ENCODE measurements at places on chromosomes 16 and 17. TPM values are rescaled to one million over a fixed set of nuclear protein-coding genes. Genes with fewer than 3 reads are reported as not detected.
A peak's percentile ranks its signal among the peaks of the same experiment; 100 is the strongest.

DNA sequence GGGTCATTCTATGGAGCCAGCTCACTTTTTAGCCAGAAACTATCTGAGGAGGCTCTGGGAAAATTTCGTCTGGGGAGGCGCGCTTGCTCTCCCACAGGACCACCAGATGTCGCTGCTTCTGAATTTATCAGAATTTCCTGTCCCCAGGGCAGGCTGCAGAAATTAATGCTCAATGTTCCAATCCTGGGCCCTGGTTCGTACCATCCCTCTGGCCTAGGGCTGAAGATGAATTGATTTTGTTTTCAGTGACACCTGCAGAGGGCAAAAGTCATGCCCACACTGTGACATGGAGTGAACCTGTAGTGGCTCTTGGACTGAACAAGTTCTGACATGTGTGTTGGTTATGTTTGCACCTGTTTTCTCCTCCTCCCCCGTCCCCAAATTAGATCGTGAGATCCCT is 482.6 kb downstream of the NPIPA7 start:
- H3K4me3 ChIP-seq, result no peak overlapping the region
- no peaks in the 10 kb centered on the region for H3K4me1 ChIP-seq
- peak; percentile 51 for DNase-seq
- peaks cover 10% of the 10 kb centered on the region for H3K27me3 ChIP-seq
- no peak overlapping the region for H3K27ac ChIP-seq

DNA sequence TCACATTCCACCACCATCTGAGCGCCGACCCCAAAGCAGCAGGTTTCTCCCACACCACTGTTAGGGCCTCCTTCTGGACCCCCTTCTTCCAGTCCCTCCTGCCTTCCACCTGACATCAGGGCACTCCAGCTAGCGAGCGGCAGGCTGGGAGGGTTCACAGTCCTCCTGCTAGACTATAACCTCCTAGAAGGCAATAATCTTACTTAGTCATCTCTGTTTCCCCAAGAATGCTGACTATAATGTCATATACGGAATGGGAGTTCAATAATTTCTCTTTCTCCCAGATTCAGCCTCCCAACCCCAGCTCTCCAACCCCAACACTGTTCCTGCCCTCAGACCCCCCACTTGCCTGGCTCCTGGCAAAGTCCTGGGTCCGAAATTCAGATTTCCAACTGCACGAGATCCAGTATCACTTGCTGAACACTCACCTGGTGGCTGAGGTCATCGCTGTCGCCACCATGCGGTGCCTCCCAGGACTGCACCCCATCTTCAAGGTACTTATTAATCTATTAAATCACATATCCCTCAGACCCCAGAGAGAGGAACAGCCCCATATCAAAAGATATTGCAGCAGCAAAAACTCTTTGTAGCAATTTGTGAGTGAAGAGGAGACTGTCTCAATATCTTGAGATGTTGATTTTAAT is 5.6 kb downstream of the ALOX12 start:
- H3K36me3 ChIP-seq, result peaks cover 19% of the 10 kb centered on the region
- peak; percentile 61 for DNase-seq
- no peak overlapping the region for H3K27ac ChIP-seq
- peaks cover 1% of the 10 kb centered on the region for H3K27me3 ChIP-seq

DNA sequence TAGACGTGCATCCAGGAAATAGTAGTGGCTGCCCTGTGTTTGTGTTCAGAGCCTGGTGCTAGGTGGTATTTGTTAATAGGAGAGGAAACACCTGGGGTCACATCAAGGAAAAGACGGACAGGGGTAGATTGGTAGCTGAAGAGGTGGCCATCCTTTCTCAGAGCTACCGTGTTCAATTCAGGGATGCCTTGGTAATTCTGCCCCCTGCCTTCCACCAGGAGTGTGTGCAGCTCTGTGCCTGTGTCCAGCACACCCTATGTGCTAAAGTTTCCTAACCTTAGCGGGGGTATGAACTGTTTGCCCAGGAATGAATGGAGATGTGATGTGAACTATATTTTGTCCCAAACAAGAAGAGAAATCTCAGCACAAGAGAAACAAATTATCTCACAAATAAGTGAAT is 174.1 kb upstream of the MPHOSPH6 start:
- no peak for DNase-seq
- H3K4me3 ChIP-seq, result no peak overlapping the region
- no peaks in the 10 kb centered on the region for H3K4me1 ChIP-seq
- H3K27ac ChIP-seq, result no peak overlapping the region

DNA sequence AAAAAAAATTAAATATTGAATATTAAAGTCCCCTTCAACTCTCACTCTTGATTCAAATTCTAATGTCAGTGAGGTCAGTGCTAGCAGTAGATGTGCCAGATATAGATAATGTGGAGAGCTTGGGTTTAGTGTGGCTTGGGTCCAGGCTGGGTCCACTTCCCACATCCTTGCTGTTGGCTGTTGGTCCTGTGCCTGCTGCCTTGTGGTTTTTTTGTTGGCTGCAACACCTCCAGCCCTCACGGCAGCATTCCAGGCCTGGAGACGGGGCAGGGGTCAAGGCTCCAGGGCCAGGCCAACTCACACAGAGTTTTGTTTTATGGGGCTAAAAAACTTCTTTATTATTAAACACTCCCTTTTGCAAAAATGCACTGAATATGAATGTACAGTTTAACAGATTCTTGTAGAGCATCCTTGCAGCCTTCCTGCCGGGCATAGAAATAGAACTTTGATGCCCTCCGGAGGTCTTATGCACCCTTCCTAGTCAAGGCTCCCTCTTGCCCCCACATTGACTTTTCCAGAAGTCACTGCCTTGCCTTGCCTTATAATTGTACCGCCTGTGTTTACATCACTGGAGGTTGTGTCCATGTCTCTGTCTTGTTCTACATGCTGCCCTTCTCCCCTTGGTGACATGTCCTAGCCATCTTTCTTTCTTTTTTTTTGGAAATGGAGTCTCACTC is 25.5 kb upstream of the MYO15B start:
- no peak overlapping the region for H3K27ac ChIP-seq
- H3K36me3 ChIP-seq, result no peaks in the 10 kb centered on the region
- no peaks in the 10 kb centered on the region for H3K4me1 ChIP-seq
- no peak overlapping the region for H3K4me3 ChIP-seq

DNA sequence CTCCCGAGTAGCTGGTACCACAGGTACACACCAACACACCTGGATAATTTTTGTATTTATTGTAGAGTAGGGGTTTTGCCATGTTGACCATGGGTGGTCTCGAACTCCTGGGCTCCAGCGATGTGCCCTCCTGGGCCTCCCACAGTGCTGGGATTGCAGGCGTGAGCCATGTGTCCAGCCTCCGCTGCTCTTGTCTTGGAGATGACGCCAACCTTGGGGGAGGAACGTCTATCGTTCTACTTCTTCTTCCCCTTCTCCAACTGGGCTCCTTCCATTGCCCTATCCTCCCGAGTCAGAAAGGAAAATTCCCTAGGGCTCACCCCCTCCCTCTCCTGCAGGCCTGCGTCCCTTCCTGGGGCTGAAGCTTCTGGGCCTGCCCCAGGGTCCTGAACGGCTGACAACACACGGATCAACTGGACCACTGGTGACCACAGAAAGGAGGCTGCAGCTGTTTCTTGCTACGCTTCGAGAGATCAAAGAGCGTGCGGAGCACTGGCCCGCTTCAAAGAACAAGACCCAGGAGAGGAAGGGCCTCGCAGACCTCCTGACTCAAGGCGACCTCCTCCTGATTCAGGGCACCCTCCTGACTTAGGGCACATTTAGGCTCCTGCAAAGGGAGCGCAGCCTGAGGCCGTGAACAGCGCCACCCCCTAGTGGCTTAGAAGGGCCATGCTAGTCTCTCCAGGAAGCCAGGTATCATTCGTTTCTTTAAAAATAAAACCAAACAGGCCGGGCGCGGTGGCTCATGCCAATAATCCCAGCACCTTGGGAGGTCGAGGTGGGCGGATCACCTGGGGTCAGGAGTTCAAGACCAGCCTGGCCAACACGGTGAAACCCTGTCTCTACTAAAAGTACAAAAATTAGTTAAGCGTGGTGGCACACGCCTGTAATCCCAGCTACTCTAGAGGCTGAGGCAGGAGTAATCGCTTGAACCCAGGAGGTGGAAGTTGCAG is 48.5 kb upstream of the HELZ start:
- H3K4me1 ChIP-seq, result no peaks in the 10 kb centered on the region
- DNase-seq, result peak; percentile 71
- H3K4me3 ChIP-seq, result peak overlapping the region; percentile 57

- peaks cover 2% of the 10 kb centered on the region for H3K4me1 ChIP-seq
- H3K4me3 ChIP-seq, result no peak overlapping the region
- no peak for DNase-seq
- H3K36me3 ChIP-seq, result no peaks in the 10 kb centered on the region
- H3K27me3 ChIP-seq, result peaks cover 12% of the 10 kb centered on the region
- H3K27ac ChIP-seq, result no peak overlapping the region
These were observed 22.2 kb downstream of the CACNA1G start for GRCh38 chr17:50582741-50583140.

DNA sequence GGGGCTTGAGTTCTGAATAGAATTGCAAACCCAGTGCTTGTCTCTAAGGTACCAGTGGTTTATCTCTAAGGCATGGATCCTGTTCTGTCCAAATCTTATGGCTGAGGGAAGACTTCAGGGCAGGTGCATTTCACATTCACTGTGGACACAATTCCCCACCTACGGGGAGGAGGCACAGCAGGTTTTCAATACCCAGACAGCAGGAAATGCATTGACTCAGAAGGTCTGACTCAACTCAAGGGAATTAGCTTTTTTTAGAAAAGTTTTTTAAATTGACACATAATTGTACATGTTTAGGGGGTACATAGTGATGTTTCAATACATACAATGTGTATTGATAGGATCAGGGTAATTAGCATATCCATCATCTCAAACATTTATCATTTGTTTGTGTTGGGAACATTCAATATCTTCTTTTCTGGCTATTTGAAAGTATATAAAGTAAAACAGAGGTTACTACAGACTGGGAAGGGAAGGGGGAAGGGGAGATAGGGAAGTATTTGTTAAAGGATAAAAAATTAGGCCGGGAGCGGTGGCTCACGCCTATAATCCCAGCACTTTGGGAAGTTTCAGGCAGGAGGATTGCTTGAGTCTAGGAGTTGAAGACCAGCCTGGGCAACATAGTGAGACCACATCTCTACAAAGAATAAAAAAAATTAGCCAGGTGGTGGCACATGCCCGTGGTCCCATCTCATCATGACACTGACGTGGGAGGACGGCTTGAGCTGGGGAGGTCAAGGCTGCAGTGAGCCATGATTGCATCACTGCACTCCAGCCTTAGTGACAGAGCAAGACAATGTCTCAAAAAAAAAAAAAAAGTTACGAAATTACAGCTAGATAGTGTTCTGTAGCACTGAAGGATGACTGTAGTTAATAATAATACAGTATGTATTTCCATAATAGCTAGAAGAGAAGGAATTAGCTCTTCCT is 54.9 kb downstream of the RGS9 start:
- peaks cover 7% of the 10 kb centered on the region for H3K4me1 ChIP-seq
- H3K36me3 ChIP-seq, result no peaks in the 10 kb centered on the region
- no peak overlapping the region for H3K27ac ChIP-seq
- H3K27me3 ChIP-seq, result peaks cover 4% of the 10 kb centered on the region
- no peak for DNase-seq
- H3K4me3 ChIP-seq, result no peak overlapping the region

GRCh38 chr17:31562376-31562840 is 170.9 kb downstream of the RAB11FIP4 start:
- peaks cover 24% of the 10 kb centered on the region for H3K27me3 ChIP-seq
- no peaks in the 10 kb centered on the region for H3K36me3 ChIP-seq
- H3K4me3 ChIP-seq, result no peak overlapping the region
- DNase-seq, result no peak

Gene CCDC78
- 6.1 TPM for total RNA-seq

Gene HBA2
- total RNA-seq, result not detected

- H3K36me3 ChIP-seq, result no peaks in the 10 kb centered on the region
- no peaks in the 10 kb centered on the region for H3K4me1 ChIP-seq
- H3K4me3 ChIP-seq, result no peak overlapping the region
- no peak for DNase-seq
- H3K27ac ChIP-seq, result no peak overlapping the region
- peaks cover 3% of the 10 kb centered on the region for H3K27me3 ChIP-seq
These were observed 77.9 kb upstream of the DYNLRB2 start for GRCh38 chr16:80462917-80463316.

Measured in activated naive CD8-positive, alpha-beta T cell treated with anti-CD3 and anti-CD28 coated beads, Interleukin-2, amount 10 ng/mL, durations not matched to agents 7 days and 5 days (primary cell).